ENCODE measurements at places on chromosomes 12 and 14.

GRCh38 chr14:77615361-77616132 is 890 bp downstream of the SPTLC2 start:
- no peak for DNase-seq

GRCh38 chr12:5648692-5649359 is 216.9 kb downstream of the NTF3 start:
- DNase-seq: no peak

DNA sequence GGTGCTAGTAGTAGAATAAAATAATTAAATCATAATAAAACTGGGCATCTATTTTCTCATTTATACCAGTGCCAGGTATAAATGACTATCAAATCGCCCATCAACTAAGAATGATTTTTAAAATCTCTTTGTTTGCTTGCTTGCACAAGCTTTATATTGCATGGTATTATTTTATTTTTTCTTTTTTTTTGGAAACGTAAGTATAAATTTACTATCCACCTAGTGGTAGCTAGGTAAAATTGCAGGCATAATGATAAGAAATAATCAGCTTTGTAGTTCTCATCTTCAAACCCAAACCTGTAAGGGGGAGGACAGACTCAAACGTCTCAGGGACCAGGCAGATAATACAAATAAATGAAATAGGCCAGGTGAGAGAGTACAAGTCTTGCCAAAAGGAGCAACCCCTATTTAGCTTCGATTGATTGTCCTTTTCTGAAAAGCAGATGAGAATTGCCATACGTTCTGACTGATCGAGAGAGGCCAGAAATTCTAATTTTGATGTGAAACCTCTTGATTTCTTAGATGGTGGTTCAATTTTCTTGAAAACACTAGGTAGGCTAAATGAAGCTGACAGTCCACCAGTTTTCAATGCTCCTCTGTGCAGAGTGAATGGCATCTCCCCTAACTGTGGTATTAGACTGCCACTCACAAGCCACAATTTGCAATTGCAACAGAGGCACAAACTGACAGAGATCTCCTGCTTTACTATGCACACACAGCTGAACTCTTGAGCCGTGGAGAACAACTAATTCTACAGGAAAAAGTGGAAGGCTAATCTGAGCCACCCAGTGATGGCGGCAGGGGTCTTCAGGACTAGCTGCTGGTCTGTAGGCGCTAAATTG is 189.3 kb downstream of the DACT1 start:
- DNase-seq: no peak

DNA sequence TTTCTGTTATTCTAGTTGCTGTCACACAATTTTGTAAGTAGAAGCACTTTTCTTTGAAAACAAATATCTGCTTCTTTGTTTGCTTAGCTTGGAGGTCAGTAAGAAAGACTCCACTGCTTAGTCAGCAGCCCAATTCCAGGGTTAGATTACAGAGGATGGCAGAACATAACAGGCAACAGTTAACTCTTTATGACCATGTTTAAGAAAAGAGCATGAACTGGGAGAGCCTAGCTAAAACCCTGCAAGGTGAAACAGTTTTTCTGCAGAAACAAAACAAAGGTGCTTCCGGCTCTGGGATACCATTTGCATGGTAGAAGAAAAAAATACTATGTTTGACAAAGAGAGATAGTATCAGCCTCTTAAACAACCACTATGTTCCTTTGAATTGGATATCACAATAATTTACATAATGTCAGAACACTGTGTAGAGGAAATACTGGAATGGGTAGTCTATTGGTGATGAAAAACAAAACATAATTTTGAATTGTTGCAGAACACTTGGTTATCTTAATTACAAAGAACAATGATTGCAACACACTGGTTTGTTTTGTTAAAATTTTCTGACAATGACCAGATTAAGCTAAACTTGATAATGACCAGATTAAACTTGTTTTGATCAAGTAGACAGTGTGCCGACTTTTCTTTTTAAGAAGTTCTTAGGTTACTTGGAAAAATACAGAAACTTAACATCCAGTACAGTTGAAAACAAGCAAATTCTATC is 22.4 kb upstream of the PPM1H start:
- DNase-seq: no peak

- no peak for DNase-seq
Observed at GRCh38 chr12:100225491-100225890, 24.9 kb downstream of the ACTR6 start.

DNA sequence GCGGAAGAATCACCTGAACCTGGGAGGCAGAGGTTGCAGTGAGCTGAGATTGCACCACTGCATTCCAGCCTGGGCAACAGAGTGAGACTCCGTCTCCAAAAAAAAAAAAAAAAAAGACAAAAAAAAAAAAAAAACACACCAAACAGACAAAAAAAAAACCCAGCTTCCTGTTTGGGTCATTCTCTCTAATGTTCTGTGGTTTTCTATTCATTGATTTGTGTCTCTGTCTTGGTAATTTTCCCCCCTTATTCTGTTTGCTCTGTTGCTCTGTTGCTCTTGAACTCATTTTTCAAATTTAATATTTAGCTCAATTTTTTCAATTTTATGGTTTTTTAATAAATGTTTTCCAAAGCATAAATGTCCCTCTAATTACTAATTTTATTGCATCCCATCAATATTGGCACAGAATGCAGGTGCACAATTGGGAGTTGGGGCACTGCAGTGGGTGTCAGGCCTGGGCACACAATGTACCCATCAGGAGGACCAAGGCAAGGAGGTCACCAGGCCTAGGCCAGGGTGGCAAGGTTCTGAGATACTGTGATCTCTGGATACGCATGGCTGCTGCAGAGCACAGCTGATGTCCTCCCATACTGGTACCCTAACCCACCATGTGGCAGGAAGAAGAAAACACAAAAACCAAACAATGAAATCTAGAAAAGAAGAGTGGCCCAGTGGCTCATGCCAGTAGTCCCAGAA is 8.0 kb upstream of the GNPTAB start:
- no peak for DNase-seq

- no peak for DNase-seq
Observed at GRCh38 chr14:74946659-74947281, 8.6 kb downstream of the PGF start.

GRCh38 chr14:51520087-51520486 is 131.6 kb upstream of the FRMD6 start:
- no peak for DNase-seq

- DNase-seq: no peak
Observed at GRCh38 chr14:95466506-95466905, 49.9 kb downstream of the SYNE3 start.

DNA sequence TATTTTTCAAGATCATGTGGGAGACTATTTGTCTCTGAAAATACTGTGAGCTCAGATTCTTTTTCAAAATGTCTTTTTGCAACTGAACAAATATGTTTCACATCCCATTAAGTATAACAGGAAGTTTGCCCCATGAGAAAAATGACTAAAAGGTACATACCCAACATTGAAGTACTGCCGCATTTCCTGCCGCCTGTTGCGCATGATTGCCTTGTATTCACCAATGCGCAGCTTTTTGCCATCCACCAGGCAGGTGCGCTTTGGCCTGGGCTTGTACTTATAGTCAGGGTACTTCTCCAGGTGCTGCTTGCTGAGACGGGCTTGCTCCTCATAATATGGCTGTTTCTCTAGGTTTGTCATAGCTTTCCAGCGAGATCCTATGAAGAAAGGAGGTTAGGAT is 413.2 kb downstream of the SOX5 start:
- no peak for DNase-seq

DNA sequence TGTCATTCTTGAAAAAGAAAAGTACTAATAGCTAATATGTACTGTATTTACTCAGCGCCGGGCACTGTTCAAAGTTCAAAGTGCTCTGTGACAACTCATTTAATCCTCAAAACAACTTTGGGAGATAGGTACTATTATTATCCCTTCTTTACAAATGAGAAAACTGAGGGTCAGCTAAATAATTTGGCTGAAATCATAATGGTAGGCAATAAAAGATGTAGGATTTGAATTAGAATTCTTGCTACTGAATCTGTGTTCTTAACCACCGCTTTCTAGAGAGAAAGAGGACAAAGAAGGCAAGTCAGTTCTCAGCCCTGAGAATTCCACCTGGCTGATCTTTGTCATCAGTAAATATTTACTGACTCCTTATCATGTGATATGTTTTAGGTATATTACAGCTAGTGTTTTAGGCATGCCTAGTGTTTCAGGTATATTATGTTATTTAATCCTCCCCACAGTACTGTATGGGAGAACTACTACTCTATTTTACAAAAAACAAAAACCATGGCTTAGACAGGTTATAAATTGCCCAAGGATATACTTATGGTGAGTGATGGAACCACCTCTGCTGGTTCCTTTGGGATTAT is 205.7 kb upstream of the GZMB start:
- no peak for DNase-seq

GRCh38 chr14:60641742-60642269 is 7.5 kb downstream of the SIX1 start:
- no peak for DNase-seq

DNA sequence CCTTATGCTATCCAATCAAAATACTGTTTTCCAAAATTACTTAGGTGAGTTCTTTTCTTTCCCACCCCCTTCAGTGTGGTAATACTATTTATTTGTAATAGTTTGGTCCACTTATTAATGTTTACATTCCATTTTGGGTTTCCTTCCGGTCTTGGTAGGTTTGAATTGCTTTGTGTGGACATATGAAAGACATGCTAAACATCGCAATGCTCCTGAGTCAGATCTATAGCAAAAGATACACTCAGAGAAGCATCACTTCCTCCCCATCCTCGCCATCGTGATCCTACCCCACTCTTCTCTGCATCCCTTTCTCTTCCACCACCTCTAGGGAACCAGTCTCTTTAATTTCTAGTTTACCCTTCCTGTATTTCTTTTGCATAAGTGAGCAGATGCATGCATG is 30.0 kb downstream of the TUNAR start:
- DNase-seq: no peak

- DNase-seq: no peak
Observed at GRCh38 chr12:102611995-102612394, 131.6 kb upstream of the IGF1 start.

GRCh38 chr12:130017591-130018449 is 114.0 kb upstream of the TMEM132D start:
- peak; percentile 19 for DNase-seq

DNA sequence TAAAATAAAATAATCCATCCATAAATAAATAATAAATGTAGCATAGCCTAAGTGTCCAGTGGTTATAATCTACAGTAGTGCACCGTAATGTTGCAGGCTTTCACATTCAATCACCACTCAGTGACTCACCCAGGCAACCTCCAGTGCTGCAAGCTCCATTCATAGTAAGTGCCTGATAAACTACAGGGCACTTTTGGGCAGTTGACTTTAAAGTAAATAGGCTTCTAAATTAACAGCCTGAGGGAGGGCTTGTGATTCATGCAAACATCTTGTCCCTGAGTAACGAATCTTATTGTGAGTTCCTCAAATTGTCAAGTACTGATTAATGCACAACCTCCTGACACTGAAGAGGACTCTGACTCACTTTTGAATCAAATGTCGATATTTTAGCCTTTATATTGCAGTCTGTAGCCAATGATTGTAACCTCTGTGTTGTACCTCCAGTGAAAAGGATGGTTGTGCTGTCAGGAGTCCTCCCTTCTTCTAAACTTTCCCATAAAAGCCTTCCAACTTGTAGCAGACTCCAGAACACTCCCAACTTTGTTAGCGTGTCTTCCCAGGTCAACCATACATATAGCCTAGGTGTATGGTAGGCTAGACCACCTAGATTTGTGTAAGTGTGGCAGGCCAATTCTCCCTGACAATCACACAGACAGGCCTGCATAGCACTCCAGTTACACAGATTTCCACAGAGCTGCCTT is 55.0 kb upstream of the BICD1 start:
- DNase-seq: no peak

DNA sequence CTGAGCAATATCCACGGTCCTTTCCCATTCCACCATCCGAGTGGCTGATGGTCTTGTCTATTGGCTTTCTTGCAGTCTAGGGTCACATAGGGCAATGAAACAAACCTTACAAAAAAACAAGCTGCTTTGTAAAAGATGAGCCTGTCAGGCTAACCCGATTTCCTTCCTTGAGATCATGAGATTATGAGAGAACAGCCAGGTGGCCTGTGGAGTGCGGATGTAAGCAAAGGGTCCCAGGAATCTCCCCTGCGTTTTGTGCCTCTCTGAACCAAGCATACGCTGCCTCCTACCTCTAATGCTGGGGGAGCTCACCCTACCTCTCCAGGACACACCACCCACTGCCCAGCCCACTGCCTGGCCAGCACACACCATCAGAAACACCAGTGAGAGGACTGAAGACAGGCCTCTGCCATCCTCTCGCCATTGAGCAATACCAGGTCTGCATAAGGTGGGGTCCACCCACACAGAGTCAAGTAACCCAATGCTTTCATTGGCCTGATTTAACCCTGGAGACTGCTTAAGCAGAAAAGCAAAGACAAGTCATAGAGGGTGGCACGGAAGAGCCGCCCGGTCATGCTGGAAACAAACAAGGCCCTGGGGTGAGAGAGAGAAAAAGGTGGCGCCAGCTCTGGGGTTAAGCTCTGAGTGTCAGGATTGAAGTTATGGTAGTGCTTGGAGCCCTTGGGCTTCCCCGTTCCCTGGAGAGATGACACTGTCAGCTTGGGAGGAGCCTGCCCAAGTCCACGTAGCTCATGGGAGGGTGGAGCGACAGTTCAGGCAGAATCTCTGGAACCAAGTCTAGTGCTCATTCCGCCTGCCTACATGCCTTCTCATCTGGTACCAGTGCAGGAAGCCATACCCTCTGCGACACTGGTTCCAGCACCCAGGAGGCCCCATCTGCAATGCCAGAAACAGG is 46.6 kb downstream of the CALM1 start:
- DNase-seq: no peak

- DNase-seq: no peak
Observed at GRCh38 chr14:22313172-22313801, 275.7 kb downstream of the DAD1 start.

- DNase-seq: no peak
Observed at GRCh38 chr12:125329239-125330102, 264.2 kb downstream of the AACS start.

- DNase-seq: no peak
Observed at GRCh38 chr12:9319842-9320173, 111.6 kb upstream of the PZP start.

- no peak for DNase-seq
Observed at GRCh38 chr12:3882896-3883564, 9.8 kb upstream of the PARP11 start.

DNA sequence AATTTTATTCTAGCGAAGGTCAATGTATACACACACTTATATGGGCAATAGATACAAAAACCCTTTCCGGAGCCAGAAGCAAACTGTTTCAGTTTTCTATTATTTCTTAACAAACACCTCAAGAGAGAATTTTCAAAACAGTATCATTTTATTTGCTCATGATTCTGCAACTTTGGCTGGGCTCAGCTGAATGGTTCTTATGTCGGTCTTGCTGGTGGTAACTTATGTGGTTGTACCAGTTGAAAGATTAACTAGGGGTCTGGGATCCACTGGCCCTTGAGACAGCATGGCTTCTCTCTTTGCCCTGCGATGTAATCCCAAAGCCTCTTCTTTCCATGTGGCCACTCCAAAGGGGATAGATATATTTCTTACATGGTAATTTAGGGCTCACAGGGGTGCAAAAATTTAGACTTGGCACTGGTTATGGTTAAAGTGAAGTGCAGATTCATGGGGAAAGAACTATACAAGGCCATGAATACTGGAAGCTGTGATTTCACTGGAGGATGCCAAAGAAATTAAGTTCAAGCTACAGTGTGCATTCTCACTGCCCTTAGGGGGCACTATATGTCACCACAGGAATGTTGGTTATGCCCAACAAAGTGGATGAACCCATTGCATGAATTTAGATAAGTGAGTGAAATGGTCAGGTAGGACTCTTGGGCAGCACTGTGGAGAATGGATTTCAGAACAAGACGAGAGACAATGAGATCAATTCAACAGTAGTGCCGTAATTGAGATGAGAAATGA is 94.3 kb upstream of the NAV3 start:
- DNase-seq: no peak

GRCh38 chr12:97967831-97968230 is 505.2 kb downstream of the RMST start:
- DNase-seq: no peak
